ENCODE measurements at places on chromosomes 7 and 10.

- peaks cover 19% of the 10 kb centered on the region for H3K4me1 ChIP-seq
- no peaks in the 10 kb centered on the region for H3K36me3 ChIP-seq
- H3K27ac ChIP-seq, result no peak overlapping the region
- no peak overlapping the region for H3K4me3 ChIP-seq
- no peaks in the 10 kb centered on the region for H3K27me3 ChIP-seq
Measured at GRCh38 chr10:110815354-110816004, 56.2 kb upstream of the PDCD4 start.

DNA sequence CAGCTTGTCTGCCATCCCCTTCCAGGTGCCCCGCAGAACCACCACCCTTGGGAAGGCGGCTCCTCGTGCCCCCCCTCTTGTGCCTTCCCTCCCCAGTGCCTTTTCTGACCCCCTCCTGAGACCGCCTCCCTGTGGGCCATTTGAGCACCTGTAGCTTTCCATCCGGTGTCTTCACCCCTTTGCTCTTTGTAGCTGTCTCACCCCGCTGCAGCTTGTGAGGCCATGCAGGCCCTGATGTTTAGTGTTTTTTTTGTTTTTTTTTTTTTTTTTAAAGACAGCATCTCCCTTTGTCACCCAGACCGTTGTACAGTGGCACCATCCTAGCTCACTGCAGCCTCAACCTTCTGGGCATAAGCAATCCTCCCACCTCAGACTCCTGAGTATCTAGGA lies 52.5 kb downstream of the CUX1 start:
- DNase-seq, result no peak
- H3K27me3 ChIP-seq, result no peaks in the 10 kb centered on the region
- no peaks in the 10 kb centered on the region for H3K36me3 ChIP-seq
- peak overlapping the region; percentile 70 for H3K27ac ChIP-seq

DNA sequence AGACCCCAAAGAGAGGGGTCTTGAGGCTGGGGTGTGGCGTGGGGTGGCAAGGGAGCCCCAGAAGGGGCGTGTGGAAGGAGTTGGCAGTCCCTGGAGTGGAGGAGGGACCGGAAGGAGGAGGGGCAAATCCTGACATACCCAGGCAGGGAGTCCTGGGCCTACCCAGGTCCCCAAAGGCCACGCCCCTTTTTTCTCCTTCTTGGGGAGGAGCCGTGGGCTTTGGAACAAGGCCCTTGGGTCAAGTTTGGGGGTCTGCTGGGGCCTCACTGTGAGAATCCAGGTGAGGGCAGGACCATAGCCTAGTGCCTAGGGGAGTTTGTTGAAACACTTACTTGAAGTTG lies 1.2 kb upstream of the SMARCD3 start:
- H3K27ac ChIP-seq, result peak overlapping the region; percentile 84
- no peaks in the 10 kb centered on the region for H3K4me1 ChIP-seq
- H3K4me3 ChIP-seq, result no peak overlapping the region
- peak; percentile 64 for DNase-seq
- no peaks in the 10 kb centered on the region for H3K36me3 ChIP-seq

GRCh38 chr7:46317256-46317655 lies 396.2 kb upstream of the IGFBP3 start:
- no peaks in the 10 kb centered on the region for H3K36me3 ChIP-seq
- no peak overlapping the region for H3K4me3 ChIP-seq
- no peaks in the 10 kb centered on the region for H3K4me1 ChIP-seq
- no peak for DNase-seq

- H3K27me3 ChIP-seq, result no peaks in the 10 kb centered on the region
- no peaks in the 10 kb centered on the region for H3K36me3 ChIP-seq
- H3K27ac ChIP-seq, result no peak overlapping the region
- DNase-seq, result no peak
Measured at GRCh38 chr10:47380341-47381102, 3.6 kb downstream of the ZNF488 start.

DNA sequence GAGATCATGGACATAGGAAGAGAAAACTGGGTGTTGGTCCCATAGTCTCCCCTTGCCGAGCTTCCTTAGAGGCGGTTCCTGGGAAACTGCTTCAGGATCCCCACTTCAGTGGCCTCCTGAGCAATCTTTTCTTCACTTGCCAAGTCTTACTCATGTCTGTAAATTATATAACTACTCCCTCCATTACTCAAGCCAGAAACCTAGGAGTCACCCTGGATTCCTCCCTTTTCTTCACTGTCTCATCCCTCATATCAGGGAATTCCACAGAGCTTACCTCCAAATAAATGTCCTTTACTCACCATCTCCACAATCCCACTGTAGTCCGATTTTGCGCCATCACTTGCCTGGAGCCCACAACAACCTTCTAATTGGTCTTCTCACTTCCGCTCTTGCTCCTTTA lies 29.1 kb upstream of the TRUB1 start:
- no peak overlapping the region for H3K27ac ChIP-seq
- no peak for DNase-seq
- no peaks in the 10 kb centered on the region for H3K4me1 ChIP-seq
- no peak overlapping the region for H3K4me3 ChIP-seq

DNA sequence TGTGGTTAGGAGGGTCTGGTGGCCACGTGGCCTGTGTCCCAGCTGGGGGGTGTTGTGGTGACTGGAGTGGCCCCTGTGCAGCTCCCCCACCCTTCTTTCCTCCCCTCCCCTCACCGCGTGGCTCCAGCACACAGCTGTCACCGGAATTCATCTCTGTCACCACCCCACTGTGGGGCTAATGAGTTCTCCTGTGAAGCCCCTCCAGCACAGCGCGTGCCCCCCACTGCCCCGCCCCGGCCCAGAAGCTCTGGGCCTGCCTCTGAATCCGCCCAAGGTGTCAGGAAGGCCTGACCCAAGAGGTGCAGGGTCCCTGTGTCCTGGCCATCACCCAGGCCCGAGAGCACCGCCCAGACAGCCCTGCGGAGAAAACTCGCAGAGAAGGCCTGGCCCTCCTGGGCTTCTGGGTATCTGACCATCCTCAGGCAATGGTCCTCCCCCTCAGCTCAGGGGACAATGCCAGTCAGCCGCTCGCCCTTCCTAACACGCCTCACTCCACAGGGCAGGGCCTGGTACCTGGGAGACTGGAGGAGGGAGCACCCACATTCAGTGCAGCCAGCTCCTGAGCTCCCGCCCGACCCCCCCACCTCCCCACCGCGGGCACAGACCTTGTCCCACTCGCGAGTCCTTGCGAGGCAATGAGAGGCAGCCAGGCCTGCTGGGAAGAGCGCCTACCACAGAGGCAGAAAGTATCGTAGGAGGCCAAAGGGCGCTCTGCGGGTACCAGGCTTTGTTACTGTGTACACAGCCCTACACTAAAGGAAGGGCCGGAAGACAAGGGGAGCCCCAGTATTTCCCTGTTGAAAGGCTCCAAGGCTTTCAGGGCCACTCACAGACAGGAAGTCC lies 38.2 kb downstream of the GBX1 start:
- no peak for DNase-seq
- no peaks in the 10 kb centered on the region for H3K27me3 ChIP-seq

DNA sequence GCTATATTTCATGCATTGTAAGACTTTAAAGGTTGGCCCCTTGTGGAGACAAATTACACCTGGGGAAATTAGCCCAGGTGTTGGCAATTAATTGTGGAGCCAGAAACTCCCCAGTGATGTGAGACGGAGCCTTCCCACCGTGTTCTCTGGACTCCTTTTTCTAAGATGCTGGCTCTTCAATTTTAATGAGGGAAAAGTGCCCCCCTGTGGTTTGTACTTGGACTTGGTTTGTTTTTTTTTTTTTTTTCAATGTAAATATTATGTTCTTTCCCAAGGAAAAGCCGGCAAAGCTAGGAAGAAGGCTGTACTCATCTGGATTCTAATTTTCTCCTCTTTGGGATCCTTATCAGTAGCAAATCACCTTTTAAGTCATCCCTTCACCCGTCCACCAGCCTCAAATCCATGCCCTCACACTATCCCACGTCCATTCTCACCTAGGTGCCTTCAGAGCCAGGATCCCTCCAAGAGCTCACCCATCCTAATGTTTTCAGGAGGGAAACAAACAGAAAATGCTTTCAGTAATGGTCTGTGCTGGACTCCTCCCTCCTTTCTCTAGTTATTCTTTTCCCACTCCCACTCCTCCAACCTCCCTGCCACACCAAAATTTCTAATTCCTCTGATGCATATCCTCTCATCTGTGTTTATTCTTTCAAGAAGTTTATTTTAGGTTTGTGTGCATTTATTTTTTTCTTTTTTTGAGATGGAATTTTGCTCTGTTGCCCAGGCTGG lies 20.4 kb upstream of the ST8SIA6 start:
- H3K36me3 ChIP-seq, result no peaks in the 10 kb centered on the region
- no peak for DNase-seq
- H3K27me3 ChIP-seq, result no peaks in the 10 kb centered on the region

- peak overlapping the region; percentile 21 for H3K27ac ChIP-seq
- H3K4me3 ChIP-seq, result no peak overlapping the region
- DNase-seq, result peak; percentile 16
- no peaks in the 10 kb centered on the region for H3K4me1 ChIP-seq
- no peaks in the 10 kb centered on the region for H3K27me3 ChIP-seq
Measured at GRCh38 chr10:74113546-74113945, 37.1 kb downstream of the AP3M1 start.

DNA sequence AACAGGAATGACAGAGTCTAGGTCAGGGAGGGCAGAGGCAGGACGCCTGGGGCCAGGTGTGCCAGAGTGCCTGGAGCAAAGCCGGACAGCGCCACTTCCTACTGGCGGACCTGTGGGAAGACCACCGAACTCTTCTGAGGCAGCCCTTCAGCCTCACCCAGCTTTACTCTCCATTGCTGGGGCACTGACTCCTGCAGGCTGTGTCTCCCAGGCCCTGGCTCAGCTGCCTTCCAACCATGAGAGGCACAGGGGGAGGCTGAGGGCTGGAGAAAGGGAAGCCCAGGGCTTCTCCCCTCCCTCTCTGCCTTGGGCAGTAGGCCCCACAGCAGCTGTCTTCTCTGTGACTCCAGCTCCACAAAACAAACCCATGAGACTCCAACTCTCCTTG lies 139.6 kb upstream of the UNC5B start:
- H3K27ac ChIP-seq, result no peak overlapping the region
- no peaks in the 10 kb centered on the region for H3K27me3 ChIP-seq
- H3K4me3 ChIP-seq, result no peak overlapping the region
- DNase-seq, result no peak
- no peaks in the 10 kb centered on the region for H3K36me3 ChIP-seq
- no peaks in the 10 kb centered on the region for H3K4me1 ChIP-seq

GRCh38 chr7:98870807-98871491 lies 1.1 kb upstream of the TMEM130 start:
- no peak for DNase-seq
- H3K4me3 ChIP-seq, result no peak overlapping the region
- H3K4me1 ChIP-seq, result no peaks in the 10 kb centered on the region

GRCh38 chr10:96319754-96320474 lies 15.7 kb downstream of the DNTT start:
- no peak overlapping the region for H3K4me3 ChIP-seq
- no peak overlapping the region for H3K27ac ChIP-seq
- no peaks in the 10 kb centered on the region for H3K36me3 ChIP-seq
- H3K27me3 ChIP-seq, result no peaks in the 10 kb centered on the region
- no peak for DNase-seq

DNA sequence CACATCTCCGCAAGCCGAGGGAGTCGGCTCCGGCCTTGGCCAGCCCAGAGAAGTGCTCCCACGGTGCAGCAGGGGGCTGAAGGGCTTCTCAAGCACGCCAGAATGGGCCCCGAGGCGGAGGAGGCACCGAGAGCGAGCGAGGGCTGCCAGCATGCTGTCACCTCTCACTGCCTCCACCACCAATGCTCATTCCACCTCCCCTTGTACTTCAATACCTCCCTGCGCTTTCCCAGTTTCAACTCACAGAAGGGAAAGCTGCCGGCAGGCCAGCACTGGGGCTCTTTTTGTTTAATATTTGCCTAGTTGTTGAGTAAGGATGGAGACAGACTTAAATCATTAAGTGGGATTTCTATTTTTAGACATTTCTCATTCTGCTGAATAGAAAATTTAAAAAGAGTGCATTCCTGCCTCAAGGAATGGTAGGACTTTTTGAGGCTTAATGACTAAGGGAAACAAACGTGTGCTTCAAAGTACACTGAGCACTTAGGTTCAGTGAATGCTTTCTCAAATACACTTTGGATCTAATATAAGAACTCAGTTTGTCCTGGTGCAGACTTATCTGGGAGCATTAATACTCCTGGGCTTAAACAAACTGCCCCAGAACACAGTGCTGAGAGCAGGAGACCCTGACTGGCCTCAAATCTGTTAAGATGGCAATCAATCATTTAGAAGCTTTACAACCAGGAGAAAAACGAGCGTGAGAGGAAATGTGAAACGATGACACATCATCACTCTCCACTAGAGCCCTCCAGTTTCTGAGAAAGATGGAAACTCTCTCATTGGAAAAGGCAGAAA lies 131.2 kb downstream of the RALA start:
- H3K27me3 ChIP-seq, result no peaks in the 10 kb centered on the region
- no peaks in the 10 kb centered on the region for H3K4me1 ChIP-seq
- no peak overlapping the region for H3K4me3 ChIP-seq

- H3K27ac ChIP-seq, result no peak overlapping the region
- H3K4me3 ChIP-seq, result no peak overlapping the region
- H3K4me1 ChIP-seq, result no peaks in the 10 kb centered on the region
- no peaks in the 10 kb centered on the region for H3K27me3 ChIP-seq
- DNase-seq, result no peak
- H3K36me3 ChIP-seq, result no peaks in the 10 kb centered on the region
Measured at GRCh38 chr7:42055171-42055570, 181.8 kb downstream of the GLI3 start.

GRCh38 chr7:111011520-111011919 lies 79.4 kb upstream of the LRRN3 start:
- no peak overlapping the region for H3K27ac ChIP-seq
- no peaks in the 10 kb centered on the region for H3K36me3 ChIP-seq
- H3K27me3 ChIP-seq, result no peaks in the 10 kb centered on the region
- H3K4me1 ChIP-seq, result no peaks in the 10 kb centered on the region

GRCh38 chr7:28038175-28038797 lies 142.3 kb downstream of the JAZF1 start:
- peak overlapping the region; percentile 60 for H3K27ac ChIP-seq
- no peak for DNase-seq
- no peaks in the 10 kb centered on the region for H3K36me3 ChIP-seq
- H3K27me3 ChIP-seq, result no peaks in the 10 kb centered on the region

DNA sequence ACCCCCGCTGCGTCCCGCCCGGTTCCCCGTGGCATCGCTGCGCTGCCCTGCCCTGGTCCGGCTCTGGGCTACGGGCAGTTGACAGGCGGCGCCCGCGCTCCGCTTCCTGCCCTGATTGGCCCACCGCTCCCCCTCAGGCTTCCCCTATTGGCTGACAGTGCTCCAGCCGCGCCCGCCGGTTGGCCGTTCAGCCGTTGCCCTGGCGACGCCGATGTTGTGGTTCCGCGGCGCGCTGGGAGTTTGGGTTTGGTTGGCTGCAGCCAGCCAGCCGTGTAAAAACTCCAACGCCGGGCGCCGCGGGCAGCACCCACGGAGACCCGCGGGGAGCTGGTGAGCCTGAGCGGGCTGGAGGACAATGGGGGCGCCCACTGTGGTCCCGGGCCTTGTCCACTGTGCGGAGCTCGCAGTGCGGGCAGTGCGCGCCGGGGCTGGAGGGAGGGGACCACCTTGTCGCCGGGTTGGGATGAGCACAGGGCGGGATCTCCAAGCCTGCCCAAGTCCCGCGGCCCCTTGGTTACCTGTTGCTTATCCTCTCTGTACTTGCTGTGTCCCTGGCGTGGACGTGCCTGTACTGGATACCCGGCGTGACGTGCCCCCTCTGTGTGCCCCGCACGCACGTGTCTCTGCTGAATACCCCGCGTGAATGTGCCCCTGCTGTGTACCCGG lies at the start of gene C7orf57:
Gene C7orf57, plus strand, starts transcription at position 243 of the 666 bp plus-strand sequence. CDS start 766 bp downstream, outside the sequence.
- peak; percentile 51 for DNase-seq
- no peaks in the 10 kb centered on the region for H3K36me3 ChIP-seq
- peaks cover 3% of the 10 kb centered on the region for H3K27me3 ChIP-seq
- peaks cover 2% of the 10 kb centered on the region for H3K4me1 ChIP-seq
- H3K4me3 ChIP-seq, result peak within 1 kb of the TSS; percentile 32
- H3K27ac ChIP-seq, result no peak within 1 kb of the TSS

GRCh38 chr10:404346-404745 lies 269.1 kb downstream of the ZMYND11 start:
- no peak overlapping the region for H3K4me3 ChIP-seq
- no peaks in the 10 kb centered on the region for H3K27me3 ChIP-seq
- H3K27ac ChIP-seq, result no peak overlapping the region
- no peaks in the 10 kb centered on the region for H3K36me3 ChIP-seq
- no peak for DNase-seq
- no peaks in the 10 kb centered on the region for H3K4me1 ChIP-seq
